Gastrocnemius medialis (tissue), 4 donors: ENCODE measurements at places on chromosomes 13 and 19. TPM values are rescaled to one million over a fixed set of nuclear protein-coding genes. Genes with fewer than 3 reads are reported as not detected.

DNA sequence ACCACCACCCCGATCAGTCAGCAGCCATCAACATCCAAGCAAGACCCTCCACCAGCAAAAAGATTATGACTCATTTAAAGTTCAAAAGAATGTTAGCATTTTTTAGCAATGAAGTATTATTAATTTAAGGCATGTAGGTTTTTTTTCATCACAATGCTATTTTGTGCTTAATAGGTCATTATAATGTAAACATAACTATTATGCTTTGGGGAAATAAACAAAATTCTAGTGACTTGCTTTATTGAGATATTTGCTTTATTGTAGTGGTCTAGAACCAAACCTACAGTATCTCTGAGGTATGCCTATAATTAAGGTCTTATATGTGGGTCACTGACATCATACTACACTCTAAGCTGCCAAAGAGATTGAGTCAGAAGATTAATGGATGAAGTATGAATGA is 20.0 kb downstream of the KLF12 start:
- DNase-seq, result no peak
- H3K27ac ChIP-seq, result no peak overlapping the region
- H3K4me1 ChIP-seq, result peaks cover 11% of the 10 kb centered on the region
- no peak overlapping the region for H3K4me3 ChIP-seq

GRCh38 chr19:7603919-7604318 is 8.3 kb downstream of the CAMSAP3 start:
- no peak overlapping the region for H3K4me3 ChIP-seq
- peaks cover 6% of the 10 kb centered on the region for H3K27me3 ChIP-seq
- H3K27ac ChIP-seq, result no peak overlapping the region
- no peak for DNase-seq
- no peaks in the 10 kb centered on the region for H3K4me1 ChIP-seq

- no peak for DNase-seq
- no peak overlapping the region for H3K4me3 ChIP-seq
- no peaks in the 10 kb centered on the region for H3K4me1 ChIP-seq
- H3K27me3 ChIP-seq, result no peaks in the 10 kb centered on the region
- H3K36me3 ChIP-seq, result no peaks in the 10 kb centered on the region
Observed at GRCh38 chr19:45809643-45810159, 5.4 kb downstream of the RSPH6A start.

- H3K36me3 ChIP-seq, result no peaks in the 10 kb centered on the region
- no peak overlapping the region for H3K27ac ChIP-seq
- H3K4me3 ChIP-seq, result no peak overlapping the region
- H3K27me3 ChIP-seq, result no peaks in the 10 kb centered on the region
Observed at GRCh38 chr13:21615427-21615826, 11.5 kb upstream of the MICU2 start.

The F7 gene
- not detected for total RNA-seq

The MAB21L1 gene
- 3.6 TPM for total RNA-seq
